ENCODE measurements at places on chromosomes 12 and 14.

- DNase-seq: no peak
Measured at GRCh38 chr14:103882503-103883262, 35.3 kb upstream of the PPP1R13B start.

DNA sequence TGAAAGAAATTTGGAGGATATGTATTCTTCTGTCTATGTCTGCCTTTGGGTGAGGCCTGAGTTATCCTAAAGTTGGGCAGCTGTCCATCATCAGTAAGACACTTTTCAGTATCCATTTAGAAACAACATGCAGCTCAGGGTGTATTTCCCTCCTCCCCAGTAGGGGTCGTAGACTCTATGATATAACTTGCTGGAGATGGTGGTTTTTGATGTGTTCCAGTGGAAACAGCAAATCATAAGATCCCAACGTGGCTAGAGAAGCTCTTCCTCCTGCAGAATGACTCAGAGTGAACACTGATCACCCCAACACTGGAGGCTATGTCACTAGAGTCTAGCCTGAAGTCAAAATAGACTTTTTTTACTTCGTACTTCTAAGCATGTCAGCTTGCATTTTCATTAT, 331.6 kb upstream of the STXBP6 start:
- no peak for DNase-seq

GRCh38 chr12:128789356-128789929, 34.3 kb downstream of the SLC15A4 start:
- DNase-seq: no peak

- DNase-seq: no peak
Measured at GRCh38 chr12:66623455-66623854, 55.4 kb downstream of the GRIP1 start.

- DNase-seq: no peak
Measured at GRCh38 chr12:56839915-56840325, 76.8 kb downstream of the HSD17B6 start.

Measured in CD4-positive, alpha-beta memory T cell (primary cell).